ENCODE measurements at places on chromosomes 13 and 19. TPM values are rescaled to one million over a fixed set of nuclear protein-coding genes. Genes with fewer than 3 reads are reported as not detected.

Gene CEACAM20
- total RNA-seq, result not detected

Gene RASGRP4
- total RNA-seq, result not detected

Gene WDFY2
- total RNA-seq, result 9.9 TPM

Gene ZNF677
- total RNA-seq, result not detected

Gene LYPD5
- 0.37 TPM for total RNA-seq

Gene CPB2
- not detected for total RNA-seq

Gene ZFR2
- not detected for total RNA-seq
